ENCODE measurements at places on chromosomes 7 and 10. TPM values are rescaled to one million over a fixed set of nuclear protein-coding genes. Genes with fewer than 3 reads are reported as not detected.

GRCh38 chr7:90404777-90405176 is 1.5 kb downstream of the CLDN12 start:
- peaks cover 2% of the 10 kb centered on the region for H3K36me3 ChIP-seq
- no peak for DNase-seq
- H3K4me3 ChIP-seq = peak overlapping the region; percentile 96
- H3K4me1 ChIP-seq = peaks cover 21% of the 10 kb centered on the region
- H3K27me3 ChIP-seq = no peaks in the 10 kb centered on the region

DNA sequence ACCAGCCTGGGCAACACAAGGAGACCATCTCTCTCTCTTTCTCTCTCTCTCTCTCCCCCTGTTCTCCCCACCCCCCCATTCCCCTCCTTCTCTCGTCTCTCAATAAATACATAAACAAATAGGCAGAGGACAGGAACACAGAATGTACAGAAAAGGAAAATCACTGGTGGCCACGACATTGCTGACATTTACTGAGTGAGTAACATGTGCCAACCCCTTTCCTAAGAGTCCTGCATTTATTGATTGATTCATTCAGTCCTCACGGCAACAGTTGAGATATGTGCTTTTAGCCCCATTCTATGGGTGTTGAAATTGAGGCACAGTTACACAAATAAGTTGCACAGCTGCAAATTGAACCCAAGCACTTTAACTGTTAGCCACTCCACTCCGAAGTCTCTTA is 114.3 kb upstream of the SAMD8 start:
- H3K4me3 ChIP-seq = no peak overlapping the region
- no peak for DNase-seq
- peaks cover 25% of the 10 kb centered on the region for H3K36me3 ChIP-seq
- H3K27ac ChIP-seq = no peak overlapping the region
- no peaks in the 10 kb centered on the region for H3K27me3 ChIP-seq
- no peaks in the 10 kb centered on the region for H3K4me1 ChIP-seq

GRCh38 chr10:97134110-97134509 is 51.6 kb downstream of the SLIT1 start:
- no peaks in the 10 kb centered on the region for H3K36me3 ChIP-seq
- no peak overlapping the region for H3K27ac ChIP-seq
- H3K4me1 ChIP-seq = no peaks in the 10 kb centered on the region
- DNase-seq = no peak
- peaks cover 2% of the 10 kb centered on the region for H3K27me3 ChIP-seq

DNA sequence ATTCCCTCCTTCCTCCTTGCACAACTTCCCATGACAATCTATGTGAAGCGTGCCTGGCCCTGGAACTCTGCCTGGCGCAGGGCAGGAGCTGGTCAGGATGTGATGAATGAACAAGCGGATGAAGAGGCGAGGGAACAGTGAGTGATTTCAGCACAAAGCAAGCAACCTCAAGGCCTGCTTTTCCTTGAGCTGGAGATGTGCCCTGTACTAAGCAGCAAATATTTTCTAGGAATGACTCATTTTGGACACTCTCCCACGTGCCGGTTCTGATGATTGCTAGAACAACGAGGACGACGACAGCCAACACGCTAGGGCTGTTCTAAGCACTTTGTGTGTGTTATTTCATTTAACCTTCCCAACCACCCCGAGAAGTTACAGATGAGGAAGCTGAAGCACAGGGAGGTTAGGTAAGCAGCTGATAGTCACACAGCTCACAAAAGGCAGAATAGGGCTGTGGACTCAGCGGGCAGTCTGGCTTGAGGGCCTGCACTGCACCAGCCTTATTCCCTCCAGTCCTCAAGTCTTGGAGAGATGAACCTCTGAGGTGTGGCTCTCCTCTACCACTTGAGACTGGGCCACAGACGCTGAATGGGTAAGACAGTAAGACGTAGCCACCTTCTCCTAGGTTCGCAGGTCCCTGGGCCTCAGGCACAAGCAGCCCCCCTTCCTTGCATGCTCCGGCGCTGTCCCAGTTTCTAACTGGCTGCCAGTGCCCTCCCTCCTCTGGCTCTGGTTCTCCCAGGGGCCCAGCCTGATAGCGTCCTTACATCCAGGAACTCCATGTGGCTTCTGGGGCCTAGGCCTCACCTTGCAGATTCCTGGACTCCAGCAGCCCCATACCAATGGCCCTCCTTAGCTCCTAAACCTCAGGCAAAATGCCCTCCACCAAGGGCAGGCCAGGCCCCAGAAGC is 59.0 kb downstream of the YKT6 start:
- H3K27ac ChIP-seq = peak overlapping the region; percentile 83
- peak overlapping the region; percentile 68 for H3K4me3 ChIP-seq
- no peaks in the 10 kb centered on the region for H3K27me3 ChIP-seq
- H3K36me3 ChIP-seq = no peaks in the 10 kb centered on the region
- DNase-seq = no peak
- peaks cover 21% of the 10 kb centered on the region for H3K4me1 ChIP-seq

DNA sequence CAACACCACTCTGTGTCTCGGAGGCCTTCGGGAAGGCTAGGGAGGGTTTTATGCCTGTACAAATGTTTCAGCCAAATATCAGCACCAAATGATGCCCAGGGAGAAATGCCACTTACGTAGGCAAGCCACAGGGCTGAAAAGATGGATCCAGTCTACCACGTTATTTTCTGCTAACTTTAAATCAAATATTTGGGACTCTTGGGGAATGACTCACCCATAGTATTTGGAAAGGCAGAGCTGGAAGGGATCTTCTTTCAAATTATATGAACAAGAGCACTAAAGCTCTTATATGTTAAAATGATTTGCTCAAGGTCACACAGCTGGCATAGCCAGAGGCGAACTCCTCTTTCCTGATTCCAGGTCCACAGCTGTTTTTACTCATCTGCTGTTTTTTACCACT is 591.4 kb downstream of the SORCS1 start:
- no peaks in the 10 kb centered on the region for H3K36me3 ChIP-seq
- no peak overlapping the region for H3K4me3 ChIP-seq
- peaks cover 16% of the 10 kb centered on the region for H3K27me3 ChIP-seq
- H3K27ac ChIP-seq = no peak overlapping the region
- no peak for DNase-seq
- H3K4me1 ChIP-seq = no peaks in the 10 kb centered on the region

- no peaks in the 10 kb centered on the region for H3K4me1 ChIP-seq
- no peaks in the 10 kb centered on the region for H3K36me3 ChIP-seq
- peaks cover 2% of the 10 kb centered on the region for H3K27me3 ChIP-seq
- H3K4me3 ChIP-seq = no peak overlapping the region
- no peak for DNase-seq
These were observed 458.5 kb downstream of the TFEC start for GRCh38 chr7:115572111-115572510.

The TACR2 gene
- not detected for polyA plus RNA-seq

The ACHE gene
- polyA plus RNA-seq = not detected

The NKX1-2 gene
- not detected for polyA plus RNA-seq
